ENCODE measurements at places on chromosomes 5 and 9.

- DNase-seq = no peak
Measured at GRCh38 chr5:119322948-119323537, 32.8 kb upstream of the TNFAIP8 start.

- peak; percentile 45 for DNase-seq
Measured at GRCh38 chr5:73591102-73591695, 25.7 kb downstream of the UTP15 start.

- no peak for DNase-seq
Measured at GRCh38 chr9:130990978-130991777, 17.8 kb upstream of the LAMC3 start.

- no peak for DNase-seq
Measured at GRCh38 chr5:55540024-55540423, 5.3 kb upstream of the PLPP1 start.

GRCh38 chr5:79857714-79858409 is 133.2 kb downstream of the MTX3 start:
- DNase-seq = peak; percentile 31

GRCh38 chr5:181170996-181171395 is 23.6 kb downstream of the OR2V2 start:
- no peak for DNase-seq

All from NCI-H774 (cell line).